Left ventricle myocardium inferior (tissue), 1 donor: ENCODE measurements at places on chromosomes 2 and 18.

- DNase-seq = no peak
Measured at GRCh38 chr2:223043164-223043941, 8.6 kb upstream of the KCNE4 start.

DNA sequence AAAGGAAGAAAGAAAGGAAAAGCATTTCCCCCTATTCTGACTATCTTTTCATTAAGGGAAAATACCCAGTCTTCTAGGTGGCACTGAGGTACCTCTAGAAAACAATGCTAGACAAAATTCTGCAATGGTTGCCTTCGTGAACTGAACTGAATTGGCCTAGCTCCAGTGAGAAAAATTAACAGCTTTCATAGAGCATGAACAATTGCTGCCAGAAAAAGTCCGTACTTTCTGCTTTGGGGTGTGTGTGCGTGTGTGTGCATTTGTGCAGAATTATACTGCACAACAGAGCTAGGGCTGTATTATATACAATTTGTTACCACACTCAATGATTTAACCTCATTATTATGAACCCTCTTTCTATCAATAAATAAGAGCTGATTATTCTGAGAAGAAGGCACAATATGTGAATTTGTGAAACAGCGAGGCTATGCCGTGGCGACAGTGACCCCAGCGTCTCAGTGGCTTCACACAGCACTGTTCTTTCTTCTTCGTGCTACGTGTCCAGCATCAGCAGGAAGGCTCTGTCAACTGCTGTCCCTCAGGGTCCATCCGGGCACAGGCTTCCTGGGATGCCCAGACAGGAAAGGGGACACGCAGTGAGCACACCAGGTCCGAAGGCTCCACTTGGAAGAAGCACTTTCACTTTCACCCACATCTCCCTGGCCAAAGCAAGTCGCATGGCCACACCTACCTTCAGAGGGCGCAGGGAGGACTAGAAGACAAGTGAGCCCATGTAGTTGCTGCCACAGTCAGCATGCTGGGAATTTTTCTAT, 47.5 kb downstream of the PTGR3 start:
- peak; percentile 28 for DNase-seq

- DNase-seq = no peak
Measured at GRCh38 chr18:48340560-48340959, 68.6 kb downstream of the ZBTB7C start.

DNA sequence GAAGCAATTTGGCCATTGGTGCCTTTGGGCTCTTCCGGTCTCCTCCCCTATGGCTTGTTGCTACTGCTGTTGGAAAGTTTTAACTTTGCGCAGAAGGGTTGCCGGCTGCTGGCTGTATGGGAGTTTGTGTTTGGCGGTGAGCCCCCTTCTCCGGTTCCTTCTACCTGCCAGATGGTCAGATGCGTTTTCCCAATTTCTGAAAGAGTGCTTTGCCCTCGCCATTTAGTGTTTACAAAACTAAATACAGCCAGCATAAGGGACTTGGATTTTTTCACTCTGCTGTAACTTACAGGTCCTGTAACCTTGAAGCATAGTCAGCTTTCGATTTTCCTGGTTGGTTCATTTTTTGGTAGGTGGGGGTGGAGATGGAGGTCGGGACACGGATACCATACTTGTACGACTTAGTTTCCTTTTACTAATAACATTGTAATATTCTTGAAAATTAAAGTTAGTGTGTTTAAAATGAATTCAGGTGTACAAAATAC, 604 bp downstream of the COQ10B start:
- DNase-seq = no peak

DNA sequence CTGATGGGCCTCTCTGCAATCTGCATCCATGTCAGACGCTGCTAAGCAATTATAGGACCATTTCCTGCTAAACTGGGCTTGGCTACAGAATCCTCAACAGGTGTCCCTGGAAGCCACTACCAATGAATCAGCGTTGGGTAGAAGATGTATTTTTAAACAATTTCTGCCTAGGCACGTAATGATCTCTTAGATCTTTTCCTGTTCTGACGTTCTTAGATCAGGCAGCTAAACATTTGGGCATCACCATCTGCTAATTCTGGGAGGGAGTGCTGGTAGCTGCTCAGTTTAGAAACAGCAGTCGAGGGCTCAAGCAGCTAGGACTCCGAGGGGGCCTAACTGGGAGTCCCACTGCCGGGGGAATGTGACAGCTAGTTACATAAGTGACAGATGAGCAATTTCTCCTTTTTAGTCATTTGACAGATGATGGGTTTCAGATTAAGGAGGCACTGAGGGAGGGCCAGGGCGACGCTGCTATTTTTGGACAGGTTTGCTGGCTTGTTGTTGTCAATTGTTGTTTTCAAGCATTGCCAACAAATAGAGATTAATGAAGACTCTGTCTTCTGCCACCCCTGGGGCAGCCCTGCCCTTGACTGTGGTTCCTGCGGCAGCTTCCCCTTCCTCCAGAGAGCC, 92.7 kb downstream of the MRO start:
- no peak for DNase-seq
